ENCODE measurements at places on chromosomes 5 and 9.

GRCh38 chr5:3852161-3852916 lies 256.7 kb downstream of the IRX1 start:
- peak; percentile 41 for DNase-seq

DNA sequence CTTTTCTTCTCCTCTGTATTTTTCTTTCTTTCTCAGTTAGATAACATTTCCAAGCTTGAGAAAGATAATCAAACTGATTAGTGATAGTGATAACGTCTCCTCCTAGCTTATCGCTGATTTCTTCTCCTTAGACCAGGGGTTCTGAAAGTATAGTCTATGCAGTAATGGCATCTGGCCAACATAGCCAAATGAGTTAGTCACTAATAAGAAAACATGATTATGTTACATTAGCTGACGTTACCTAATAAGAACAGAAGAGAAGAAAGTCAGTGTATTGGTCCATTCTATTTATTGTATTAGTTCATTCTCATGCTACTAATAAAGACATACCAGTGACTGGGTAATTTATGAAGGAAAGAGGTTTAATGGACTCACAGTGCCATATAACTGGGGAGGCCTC lies 111.2 kb downstream of the STRBP start:
- no peak for DNase-seq

DNA sequence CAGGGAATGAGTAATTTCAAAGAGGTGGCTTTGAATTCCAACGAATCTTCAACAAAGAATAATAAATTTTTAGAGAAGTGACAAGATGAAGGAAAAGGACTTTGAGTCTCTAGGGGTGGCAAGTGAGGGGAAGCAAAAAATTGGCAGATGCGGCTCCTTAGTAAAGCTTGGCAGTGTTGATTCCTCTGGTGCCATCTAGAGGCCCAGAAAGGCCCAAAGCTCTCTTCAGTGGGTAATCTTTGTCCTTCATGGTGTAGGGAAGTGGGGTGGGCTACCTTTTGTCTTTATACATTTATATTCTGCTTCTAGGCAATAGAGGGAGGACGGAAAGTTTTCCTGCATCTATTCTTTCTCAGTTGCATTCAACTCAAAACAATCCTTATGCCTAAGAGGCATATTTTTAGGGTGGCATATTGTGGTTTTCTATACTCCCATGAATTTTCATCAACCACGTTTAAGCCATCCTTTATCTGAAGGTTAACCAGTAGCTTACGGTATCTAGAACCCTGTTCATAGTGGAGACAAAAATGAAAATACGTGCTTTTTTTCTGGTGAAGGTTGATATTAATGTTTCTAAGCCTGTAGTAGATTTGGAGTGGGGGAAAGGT lies 17.5 kb upstream of the ROPN1L start:
- DNase-seq = peak; percentile 23

GRCh38 chr5:164204338-164204946 lies 699.0 kb downstream of the MAT2B start:
- no peak for DNase-seq

- DNase-seq = no peak
Observed at GRCh38 chr5:4252385-4252784, 656.8 kb downstream of the IRX1 start.

DNA sequence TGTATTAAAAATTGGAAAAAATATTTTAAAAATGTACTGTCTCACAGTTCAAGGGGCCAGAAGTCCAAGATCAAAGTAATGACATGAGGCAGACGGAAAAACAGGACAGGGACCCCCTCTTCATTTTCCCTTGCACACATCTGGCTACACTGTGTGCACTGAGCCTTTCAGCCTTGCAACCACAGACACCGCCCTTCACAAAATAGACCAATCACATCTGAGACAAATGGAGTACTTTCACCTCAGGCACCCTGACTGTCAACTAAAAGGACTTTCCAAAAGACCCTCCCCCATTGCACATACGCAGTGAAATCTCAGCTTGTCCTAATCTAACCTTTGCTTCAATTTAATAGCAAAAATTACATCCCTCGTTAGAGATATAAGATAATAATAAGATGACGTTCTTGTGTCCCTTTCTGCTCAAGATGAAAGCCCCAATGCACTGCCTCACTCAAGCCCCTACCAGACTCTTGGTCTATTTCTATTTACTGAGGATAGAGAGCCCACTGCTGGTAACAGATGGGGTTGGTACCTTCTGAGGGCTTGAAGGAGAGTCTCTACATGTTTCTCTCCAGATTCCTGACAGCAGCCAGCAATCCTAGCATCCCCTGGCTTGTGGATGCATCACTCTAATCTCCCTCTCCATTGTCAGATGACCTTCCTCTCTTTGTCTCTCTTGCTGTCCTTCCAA lies 514.8 kb upstream of the ADAMTS16 start:
- DNase-seq = no peak

- DNase-seq = no peak
Observed at GRCh38 chr5:127602481-127602880, 46.4 kb upstream of the CTXN3 start.

GRCh38 chr9:83060556-83060955 lies 2.4 kb downstream of the RASEF start:
- DNase-seq = peak; percentile 48

GRCh38 chr5:181149355-181149754 lies 2.0 kb downstream of the OR2V2 start:
- DNase-seq = no peak

- DNase-seq = no peak
Observed at GRCh38 chr5:87754009-87754757, 341.5 kb upstream of the CCNH start.

- DNase-seq = peak; percentile 18
Observed at GRCh38 chr9:76911971-76912370, 6.1 kb upstream of the PRUNE2 start.

- no peak for DNase-seq
Observed at GRCh38 chr9:137982200-137982599, 104.6 kb downstream of the CACNA1B start.

- DNase-seq = peak; percentile 47
Observed at GRCh38 chr9:124752967-124753366, 18.1 kb downstream of the NR6A1 start.

GRCh38 chr5:109413458-109413857 lies 3.7 kb upstream of the PJA2 start:
- no peak for DNase-seq

GRCh38 chr9:74711341-74711740 lies 176.4 kb downstream of the TRPM6 start:
- DNase-seq = no peak

DNA sequence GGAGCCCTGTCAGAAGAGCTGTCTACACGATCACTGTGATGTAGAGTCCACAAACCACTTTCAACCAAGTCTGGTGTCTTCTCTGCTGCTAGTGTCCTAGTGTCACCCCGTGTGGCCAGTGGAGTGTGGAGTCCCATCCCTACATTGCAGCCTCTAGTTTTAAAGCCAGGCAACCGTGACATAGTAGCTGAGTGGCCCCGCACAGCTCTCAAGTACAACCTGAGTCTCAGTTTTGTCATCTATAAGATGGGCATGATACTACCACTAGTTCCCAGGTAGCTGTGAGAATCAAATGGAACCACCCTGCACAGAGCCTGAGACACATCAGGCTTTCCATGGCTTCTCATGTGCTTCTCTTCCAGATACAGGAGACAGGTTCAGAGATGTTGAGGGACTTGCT lies 43.2 kb upstream of the AKNA start:
- no peak for DNase-seq
